ENCODE measurements at places on chromosomes 2 and 18.

DNA sequence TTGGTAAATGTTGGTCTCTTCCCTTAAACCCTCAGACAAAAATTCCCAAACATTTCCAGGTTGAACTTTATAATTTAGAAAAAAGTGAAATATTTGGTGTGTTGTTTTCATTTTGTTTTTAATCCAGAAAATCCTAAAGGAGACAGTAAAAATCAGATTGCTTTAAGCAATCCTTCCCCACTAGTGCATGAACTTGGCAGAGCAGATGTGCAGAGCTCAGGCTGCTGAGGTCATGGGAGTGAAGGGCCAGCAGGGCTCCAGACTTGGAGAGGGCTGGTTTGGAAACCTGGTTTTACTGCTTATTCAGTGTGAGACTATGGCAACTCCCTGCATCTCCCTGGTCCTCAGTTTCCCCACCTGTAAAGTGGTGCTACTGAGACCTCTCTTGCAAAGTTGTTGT, 66.7 kb upstream of the TEX51 start:
- DNase-seq = no peak

DNA sequence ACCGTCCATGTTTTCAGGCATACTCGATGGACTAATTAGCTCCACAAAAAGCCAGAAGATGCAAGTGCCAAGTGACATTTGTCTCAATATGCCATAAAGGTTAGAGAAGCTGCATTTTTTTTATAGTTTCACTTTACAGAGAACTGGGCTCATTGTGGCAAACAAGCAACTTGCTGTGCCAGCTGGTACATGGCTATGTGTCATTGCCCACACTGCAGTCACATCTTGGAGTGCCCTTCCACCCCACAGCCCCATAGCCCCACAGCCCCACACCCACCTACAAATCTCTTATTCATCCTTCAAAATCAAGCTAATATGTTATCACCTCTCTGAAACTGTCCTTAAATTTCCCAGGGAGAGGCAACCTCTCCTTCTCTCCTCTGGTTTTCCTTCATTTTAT, 451.9 kb downstream of the ARHGAP15 start:
- no peak for DNase-seq

DNA sequence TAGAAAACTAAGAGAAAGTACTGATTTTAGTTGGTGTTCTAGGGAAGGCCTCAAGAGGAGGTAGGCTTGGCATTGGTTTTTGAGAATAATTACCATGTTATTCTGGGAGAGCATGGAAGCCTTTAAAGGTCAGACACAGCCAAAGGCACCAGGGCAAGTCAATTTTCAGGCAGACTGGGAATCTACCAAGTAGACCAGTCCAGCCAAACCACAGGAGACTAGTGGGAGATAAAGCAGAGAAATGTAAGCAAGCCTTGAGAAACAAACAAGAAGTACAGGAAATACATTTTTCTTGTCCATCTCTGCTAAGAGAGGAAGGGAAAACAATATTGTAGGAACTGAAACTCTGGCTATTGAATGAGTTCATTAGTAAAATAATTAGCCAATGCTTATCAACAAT, 5.5 kb upstream of the CCDC68 start:
- DNase-seq = no peak

- no peak for DNase-seq
These were observed 55.6 kb upstream of the FZD5 start for GRCh38 chr2:207825045-207825954.

DNA sequence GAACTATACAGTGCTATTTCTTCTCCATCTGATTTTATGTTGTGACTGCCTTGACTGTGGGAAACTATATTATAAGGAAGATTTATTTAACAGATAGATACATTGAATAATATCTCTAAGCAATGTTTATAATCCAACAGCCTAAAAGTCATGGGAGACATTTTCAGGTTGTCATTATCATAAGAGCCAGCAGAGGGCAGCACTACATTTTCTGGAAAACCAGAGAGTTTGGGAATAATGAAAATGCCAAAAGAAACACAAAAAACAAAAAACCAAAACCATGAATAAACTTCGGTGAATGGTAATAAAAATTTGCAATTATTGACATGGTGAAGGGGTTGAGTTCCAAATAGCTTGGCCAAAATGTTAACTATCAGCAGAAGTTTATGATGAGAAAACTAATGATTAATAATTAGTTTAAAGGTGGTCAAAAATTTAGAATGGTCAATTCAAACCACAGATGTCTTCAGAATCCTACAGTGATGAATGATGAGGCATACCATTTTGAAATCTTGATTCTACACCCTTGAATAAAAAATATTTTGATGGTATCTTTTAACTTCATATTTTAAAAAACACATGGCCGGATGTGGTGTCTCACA, 4.7 kb downstream of the EEF1B2 start:
- no peak for DNase-seq

GRCh38 chr2:73821669-73822068, 7.1 kb upstream of the STAMBP start:
- no peak for DNase-seq

GRCh38 chr2:205805136-205805535, 122.8 kb downstream of the NRP2 start:
- no peak for DNase-seq

DNA sequence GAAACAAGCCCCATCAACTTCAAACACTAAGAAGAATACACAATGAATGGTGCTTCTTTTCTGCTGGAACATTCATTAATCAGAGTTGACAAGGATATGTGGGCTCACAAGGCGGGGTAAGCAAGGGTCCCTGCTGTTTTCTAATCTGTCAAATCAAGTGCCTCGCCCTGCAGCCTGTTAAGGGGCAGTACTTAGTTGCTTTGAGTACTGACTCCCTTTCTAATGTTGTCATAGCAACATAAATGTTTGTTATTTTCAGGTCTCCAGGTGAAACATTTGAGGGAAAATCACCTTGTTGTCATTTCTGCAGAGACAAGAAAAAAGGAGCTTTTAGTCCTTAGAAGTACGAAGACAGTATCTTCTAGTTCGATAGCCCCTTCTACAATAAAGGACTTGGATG, 284.7 kb upstream of the PKDCC start:
- no peak for DNase-seq

GRCh38 chr2:74146929-74147726, 584 bp downstream of the BOLA3 start:
- DNase-seq = no peak

DNA sequence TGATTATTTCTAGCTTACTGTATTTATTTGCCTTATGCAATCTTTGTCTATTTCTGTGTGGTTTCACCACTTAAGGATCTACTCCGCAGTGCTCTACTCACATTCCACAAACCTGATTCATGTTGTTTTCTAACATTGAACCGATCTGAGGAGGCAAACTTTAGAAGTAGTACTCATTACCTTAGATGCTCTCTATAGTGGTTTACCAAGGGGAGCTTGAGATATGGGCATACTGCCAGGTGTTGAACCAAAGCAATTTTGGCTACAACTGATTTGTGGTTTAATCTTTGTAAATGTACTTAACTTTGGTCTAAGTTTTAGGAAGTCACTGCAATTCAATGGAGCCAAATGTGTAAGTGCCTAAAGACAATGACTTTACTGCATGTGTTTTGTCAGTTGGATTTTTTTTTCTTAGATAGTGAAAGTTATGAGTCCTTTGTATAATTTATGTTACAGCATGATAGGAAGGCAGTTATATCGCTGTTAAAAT, 50.1 kb downstream of the MAP2 start:
- no peak for DNase-seq

DNA sequence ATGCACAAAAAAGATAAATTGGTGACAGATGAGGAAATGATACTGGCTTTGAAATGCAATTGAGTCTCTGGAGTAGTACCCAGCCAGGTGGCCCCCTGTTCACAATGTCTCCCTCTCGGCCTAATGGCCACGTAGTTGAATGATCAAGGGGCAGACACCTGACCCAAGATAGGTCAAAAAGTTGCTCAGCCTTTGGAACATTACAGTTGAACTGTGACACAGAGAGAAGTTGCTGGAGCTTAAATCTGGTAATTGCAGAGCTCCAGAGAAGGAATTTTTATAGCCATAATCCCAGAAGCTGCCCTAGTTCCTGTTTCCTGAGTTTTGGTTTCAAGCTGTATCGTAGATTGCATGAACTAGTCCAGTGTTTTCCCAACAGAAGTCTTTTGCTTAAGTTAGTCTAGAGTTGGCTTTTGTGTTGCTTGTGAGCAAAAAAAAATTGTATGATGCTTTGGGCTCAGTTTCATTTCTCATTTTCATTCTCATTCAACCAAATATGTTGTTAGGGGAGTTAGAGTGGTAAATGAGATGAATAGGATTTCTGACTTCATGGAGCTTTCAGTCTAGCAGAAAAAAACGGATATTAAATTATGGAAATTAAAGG, 117.9 kb downstream of the CSRNP3 start:
- DNase-seq = no peak
